Stimulated activated CD8-positive, alpha-beta memory T cell treated with anti-CD3 and anti-CD28 coated beads, Interleukin-15, amount 100 ng/mL, for 24 hours (primary cell): ENCODE measurements at places on chromosomes 16 and 17.

- no peak for DNase-seq
Observed at GRCh38 chr16:17372386-17372785, 98.4 kb downstream of the XYLT1 start.

- DNase-seq, result peak; percentile 27
Observed at GRCh38 chr17:49315551-49316257, 46.3 kb downstream of the ZNF652 start.

- DNase-seq, result peak; percentile 37
Observed at GRCh38 chr16:67562918-67563707, 787 bp downstream of the CTCF start.

DNA sequence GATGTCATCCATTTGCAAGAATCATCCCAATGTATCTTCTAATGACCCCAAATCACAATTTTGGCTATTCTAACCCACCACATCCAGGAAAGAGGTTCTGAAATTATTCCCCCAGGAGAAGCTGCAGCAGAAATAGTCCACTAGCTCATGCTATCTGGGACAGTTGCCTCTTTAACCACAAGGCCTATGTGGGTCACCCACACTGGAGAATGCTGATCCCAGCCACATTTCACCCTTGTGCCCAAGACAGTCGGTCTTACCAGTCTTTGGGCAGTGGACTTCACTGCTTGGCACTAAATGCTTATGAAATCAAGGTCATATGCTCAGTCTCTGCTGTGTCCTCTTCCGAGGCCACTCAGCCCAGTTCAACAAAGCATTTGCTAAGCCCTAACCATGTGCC is 27.0 kb downstream of the ABCC12 start:
- DNase-seq, result no peak

GRCh38 chr17:37261286-37261685 is 114.5 kb upstream of the C17orf78 start:
- DNase-seq, result no peak

DNA sequence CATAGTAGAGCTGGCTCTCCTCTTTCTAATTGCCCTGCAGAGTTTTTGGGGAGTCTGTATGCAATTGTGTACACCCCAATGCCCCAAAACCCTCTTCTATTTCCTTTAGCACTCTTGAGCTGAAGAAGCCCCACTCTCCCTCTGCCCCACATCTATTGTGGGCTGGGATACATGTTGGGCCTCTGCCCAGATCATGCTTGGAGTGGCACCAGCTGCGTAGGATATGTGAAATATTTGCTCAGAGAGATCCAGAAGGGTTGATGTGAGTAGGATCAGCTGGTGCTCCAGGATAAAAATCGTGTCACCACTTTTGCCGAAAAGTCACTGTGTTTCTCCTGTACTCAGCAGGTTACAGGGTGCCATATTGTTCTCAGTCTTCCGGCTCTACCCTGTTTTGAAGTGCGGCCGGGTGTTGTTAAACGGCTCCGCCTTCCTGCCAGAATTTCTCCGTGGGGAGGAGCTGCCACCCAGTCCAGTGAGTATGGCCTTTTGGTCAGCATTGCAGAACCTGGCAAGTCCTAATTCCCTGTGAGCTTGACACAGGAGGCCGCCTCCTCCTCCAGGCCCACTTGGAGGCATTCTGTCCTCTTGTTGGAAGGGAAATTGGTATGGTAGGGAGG is 664.5 kb downstream of the WWOX start:
- no peak for DNase-seq

DNA sequence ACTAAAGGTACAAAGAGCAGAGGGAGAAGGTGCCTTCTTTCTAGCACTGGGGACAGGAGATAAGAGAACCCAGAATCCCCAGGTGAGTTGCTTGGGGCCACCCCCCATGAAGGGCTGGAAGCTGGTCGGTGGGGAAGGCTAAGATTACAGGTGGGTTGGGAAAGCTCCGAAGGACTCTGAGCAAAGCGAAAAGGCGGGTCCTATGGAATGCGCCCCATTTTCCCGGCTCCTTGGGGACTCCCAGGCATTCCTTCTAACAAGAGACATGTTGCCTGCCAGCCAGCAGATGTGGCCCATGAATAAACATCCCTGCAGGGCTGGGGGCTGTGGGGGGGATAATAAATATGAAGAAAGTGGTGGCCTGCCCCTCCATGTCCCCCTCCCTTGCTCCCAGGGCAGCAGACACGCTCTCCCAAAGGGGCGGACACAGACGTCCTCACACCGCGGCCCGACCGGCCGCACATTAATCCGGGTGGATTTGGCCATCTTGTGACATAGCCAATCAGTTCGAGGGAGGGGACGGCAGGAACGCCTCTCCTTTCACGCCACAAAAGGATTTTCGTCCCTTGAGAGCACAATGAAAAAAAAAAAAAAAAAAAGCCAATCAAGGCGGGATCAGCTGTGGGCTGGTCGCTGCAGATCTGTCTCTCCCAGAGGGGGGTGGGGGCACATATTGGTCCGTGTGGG is 98.5 kb downstream of the SOX9 start:
- DNase-seq, result no peak

GRCh38 chr17:40697297-40697696 is 6.3 kb downstream of the KRT24 start:
- DNase-seq, result no peak

- DNase-seq, result no peak
Observed at GRCh38 chr16:19184823-19185509, 16.9 kb downstream of the SYT17 start.

DNA sequence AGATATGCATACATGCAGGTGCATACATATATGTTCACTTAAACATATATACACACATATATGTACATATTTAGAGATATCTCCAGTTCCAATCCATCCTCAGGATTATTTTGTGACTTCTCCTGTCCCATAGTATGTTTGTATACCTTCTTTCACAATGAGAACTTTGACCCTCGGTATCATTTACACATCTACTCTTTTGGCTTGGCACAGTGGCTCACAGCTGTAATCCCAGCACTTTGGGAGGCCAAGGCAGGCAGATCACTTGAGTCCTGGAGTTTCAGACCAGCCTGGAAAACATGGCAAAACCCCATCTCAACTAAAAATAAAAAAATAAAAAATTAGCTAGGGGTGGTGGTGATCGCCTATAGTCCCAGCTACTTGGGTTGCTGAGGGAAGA is 148.1 kb upstream of the CCL2 start:
- no peak for DNase-seq

DNA sequence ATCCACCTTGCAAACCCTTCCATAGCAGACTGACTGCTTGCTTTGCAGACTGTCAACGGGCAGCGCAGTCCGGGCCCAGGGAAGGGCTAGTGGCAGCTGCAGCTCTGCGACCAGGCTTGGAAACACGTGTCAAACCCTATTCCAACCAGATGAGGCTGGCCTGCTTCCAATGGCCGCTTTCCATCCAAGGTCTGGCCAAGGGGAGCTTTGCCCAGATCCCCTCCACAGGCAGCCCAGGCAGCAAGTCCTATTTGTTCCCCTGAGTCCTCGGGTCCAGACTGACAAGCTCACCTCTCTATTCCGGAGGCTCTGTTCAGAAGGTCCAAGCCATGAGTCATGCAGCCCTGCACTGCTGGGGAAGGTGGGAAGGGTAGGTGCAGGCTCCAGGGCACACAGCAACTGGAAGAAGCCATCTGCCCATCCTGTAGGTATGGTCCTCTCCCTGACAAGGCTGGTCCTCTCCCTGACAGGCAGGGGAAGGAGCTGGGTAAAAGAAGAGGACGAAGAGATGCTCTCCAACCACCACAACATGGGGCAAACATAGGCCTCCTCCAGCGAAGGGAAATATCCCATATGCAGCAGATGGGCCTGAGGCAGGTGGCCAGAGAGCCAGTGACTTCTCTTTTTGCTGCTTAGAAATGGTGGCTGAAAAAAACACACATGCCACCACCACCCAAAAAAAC is 22.6 kb upstream of the AXIN2 start:
- no peak for DNase-seq

- DNase-seq, result no peak
Observed at GRCh38 chr17:79695797-79696609, 34.7 kb upstream of the ENPP7 start.

- no peak for DNase-seq
Observed at GRCh38 chr16:4142268-4142667, 26.0 kb upstream of the ADCY9 start.

DNA sequence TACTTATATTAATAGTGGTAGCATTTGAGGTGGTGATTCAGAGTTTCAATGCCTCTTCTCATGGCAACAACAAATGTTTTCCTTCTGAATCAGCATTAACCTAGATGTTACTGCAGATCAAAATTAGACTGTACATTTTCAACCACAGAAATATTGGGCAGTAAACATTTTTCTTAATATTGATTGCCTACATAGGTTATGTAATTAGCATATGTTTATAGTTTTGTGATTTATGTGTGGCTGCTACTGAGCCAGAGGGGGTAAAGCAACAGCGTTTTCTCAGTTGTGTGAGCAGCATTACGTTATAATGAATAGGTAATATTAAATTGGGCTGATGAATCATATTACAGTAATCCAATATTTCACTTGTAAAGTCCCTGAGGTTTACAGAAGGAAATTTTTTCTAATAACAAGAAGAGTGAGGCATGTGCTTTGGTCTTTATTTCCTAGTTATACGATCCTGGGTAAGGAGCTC is 18.8 kb upstream of the BMERB1 start:
- DNase-seq, result no peak

- DNase-seq, result no peak
Observed at GRCh38 chr16:11168386-11169051, 87.5 kb downstream of the SOCS1 start.

- no peak for DNase-seq
Observed at GRCh38 chr16:66689282-66689681, 7.3 kb downstream of the CMTM4 start.

- DNase-seq, result no peak
Observed at GRCh38 chr16:24085666-24086065, 170.5 kb upstream of the CACNG3 start.

DNA sequence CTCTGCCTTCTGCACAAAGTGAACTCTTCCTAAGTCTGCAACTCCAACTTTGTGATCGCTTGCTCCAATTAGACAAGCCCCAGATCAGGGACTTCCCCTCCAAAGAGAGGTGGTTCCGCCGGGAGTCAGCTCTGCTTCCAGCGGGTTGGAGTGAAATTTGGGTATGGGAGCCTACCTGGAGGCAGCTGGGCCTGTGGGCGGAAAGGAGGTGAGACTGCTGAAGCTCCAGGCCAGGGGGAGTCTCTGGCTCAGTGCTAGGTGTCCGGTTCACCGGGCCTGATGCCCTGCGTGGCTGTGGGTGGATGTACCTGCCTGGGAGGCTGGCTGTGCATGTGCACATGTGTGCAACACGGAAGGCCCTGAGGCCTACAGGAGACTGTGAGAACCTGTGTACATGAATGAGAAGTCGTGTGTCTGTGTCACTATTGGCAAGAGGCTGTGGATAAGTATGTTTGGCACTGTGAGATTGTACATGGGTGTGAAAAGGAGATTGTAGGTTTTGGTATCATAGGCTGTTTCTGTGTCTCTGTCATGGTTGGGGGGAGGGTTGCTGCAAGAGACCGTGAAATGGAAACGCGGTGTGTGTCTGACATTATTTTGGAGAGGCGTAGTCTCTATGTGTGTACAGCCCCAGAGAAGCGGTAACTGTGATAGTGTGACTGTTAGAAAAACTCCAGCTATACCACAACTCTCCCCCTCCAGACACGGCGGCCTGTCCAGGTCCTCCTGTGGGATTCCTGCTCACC is 4.2 kb downstream of the LHX1 start:
- no peak for DNase-seq

DNA sequence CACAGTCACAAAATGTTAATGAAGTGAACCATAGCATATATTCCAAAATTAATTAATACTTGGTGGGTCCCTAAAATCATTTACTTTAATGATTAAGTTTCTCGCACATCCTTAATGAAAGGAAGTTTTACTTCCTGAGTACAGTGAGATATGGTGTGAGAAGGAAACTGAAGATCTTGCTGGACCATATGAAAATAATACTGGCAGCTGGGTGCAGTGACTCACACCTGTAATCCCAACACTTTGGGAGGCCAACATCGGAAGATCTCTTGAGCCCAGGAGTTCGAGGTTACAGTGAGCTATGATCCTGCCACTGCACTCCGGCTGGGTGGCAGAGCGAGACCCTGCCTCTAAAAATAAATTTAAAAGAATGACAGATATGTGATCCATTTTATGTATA is 62.5 kb downstream of the ABCA8 start:
- no peak for DNase-seq

DNA sequence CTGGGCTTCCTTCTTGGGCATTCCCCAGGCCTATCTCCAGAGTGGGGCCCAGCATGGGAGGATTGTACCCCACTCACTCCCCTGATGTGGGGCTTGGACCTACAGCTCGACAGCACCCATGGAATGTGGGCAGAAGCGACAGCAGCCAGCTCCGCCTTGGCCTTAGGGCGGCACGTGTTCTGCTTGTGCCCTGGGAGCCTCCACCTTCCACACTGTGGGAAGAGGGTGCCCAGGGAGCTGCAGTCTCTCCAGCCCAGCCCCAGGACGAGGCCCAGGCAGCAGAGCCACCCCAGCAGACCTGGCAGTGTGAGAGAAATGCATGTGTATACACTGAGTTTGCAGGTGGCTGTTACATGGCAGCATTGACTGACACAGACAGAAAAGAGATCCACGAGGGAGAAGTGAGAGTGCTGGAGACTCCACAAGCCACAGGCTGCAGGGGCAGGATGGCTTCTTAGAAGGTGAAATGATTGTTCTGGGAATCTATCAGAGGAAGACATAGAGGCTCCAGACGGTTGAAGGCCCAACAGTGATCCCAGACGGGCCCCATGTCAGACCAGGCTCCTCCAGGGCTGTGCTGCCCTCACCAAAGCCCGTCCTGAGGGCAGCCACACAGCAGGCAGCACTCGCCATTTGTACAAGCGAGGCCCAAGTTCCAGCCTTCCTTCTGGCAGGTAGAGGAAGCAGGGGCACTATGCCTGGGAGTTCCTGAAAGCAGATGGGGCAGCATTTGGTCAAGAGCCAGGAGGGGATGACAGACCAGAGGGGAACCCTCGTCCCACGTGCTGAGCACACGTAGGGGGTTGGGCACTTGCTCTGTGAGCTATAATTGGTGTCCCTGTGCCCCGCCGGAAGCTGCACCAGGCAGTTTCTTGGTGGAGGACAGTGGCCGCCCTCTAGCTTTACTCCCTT is 2.8 kb upstream of the DNASE1 start:
- DNase-seq, result no peak

DNA sequence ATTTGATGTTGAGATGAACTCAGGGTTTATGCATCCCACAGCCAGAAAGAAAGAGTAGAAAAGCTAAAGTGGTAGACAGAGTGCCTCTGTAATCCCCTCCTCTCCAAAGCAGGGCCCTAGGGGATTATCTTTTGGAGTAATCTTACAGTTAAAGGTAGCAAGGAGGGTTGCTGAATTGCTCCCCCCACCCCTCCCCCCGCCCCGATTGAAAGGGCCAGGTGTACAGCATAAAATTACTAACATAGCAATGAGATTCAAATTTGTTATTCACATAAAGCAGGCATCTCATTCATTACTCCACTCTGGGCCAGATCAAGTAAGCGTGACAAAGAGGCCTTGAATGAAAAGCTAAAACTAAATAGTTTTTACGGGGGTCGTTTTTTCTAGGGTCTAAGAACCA is 72.7 kb downstream of the STH start:
- no peak for DNase-seq

DNA sequence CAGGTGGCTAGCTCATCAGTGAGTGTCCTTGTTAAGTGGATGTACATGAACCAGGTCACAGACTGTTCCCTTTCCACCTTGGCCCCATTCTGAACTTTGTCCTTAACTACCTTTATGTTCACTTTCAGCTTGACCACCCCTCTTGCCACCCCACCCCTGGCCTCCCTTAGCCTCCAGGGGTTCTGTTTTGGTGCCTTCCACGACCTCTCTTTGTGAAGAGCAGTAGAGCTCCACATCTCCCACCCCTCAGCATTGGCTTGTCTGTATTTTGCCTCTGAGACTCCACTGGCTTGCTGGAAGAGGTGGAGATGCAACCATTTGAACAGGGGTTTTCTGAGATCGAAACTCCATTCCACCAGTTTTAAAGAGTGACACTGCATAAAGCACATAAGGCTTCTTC is 123.5 kb downstream of the RGS9 start:
- DNase-seq, result no peak
